ENCODE measurements at places on chromosomes 4 and X.
A peak's percentile ranks its signal among the peaks of the same experiment; 100 is the strongest.

GRCh38 chrX:12401252-12401651 is 263.0 kb downstream of the FRMPD4 start:
- DNase-seq = no peak

DNA sequence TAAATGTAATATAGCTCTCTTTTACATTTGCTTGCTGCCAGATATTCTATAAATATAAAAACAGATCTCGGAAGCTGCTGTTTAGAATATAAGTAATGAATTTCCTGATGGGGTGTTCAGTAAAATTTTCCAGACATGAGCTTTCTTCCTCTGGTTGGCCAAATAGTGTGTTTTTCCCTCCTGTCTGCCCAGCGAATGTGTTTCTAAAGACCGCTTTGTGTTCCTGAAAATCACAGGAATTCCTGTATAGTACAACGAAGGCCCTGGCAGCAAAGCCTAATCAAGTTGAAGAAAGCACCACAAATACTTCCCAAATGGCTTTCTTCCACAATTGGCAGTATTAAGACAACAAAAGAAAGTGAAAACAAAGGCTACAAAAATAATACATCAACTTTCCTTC is 494.1 kb downstream of the INPP4B start:
- DNase-seq = no peak

- no peak for DNase-seq
Measured at GRCh38 chrX:71067712-71068043, 456 bp downstream of the SNX12 start.

DNA sequence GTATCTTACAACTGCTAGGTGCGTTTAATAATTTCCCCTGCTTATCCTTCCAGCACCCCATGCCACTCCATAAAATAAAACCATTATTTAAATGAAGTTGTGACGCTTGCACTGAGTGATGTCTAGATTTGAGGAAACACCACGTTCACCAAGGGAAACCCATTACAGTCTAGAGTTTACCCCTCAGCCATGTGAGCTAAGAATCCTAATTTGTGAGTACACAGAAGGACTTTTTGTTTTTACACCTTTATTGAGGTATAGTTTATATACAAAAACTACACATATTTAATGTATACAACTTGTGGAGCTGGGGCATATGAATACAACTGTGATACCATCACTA is 326.8 kb downstream of the RAPGEF2 start:
- DNase-seq = no peak

- no peak for DNase-seq
Measured at GRCh38 chr4:4689694-4690440, 148.0 kb upstream of the STX18 start.

DNA sequence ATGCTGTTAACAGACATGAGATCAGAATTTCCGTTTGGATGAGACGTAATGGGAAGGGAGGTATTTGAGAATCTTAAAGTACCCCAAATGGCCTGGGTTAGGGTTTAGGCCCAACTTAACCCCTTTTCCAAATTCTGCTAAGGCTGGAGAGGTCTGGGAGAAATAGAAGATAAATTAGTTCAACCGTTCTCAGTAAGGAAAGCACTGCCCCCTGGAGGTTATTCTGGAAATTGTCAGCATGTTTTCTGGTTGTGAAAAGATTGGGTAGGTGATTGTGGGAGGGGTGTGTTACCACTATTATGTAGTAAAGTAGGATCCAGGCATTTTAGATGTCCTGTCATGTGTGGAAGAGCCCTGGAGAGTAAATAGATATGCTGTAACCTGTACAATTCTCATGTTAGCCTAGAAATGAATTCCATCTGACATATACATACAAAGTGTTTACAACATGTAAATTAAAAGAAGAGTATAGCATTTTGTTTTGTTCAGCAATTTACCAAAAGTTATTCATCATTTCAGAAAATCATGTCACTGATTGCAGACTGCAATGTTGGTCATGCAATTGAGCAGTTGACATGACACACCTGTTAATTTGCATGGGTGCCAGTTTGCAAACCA is 26.8 kb upstream of the GRXCR1 start:
- DNase-seq = peak; percentile 28

GRCh38 chr4:112371361-112371760 is 74.2 kb downstream of the ALPK1 start:
- DNase-seq = no peak

DNA sequence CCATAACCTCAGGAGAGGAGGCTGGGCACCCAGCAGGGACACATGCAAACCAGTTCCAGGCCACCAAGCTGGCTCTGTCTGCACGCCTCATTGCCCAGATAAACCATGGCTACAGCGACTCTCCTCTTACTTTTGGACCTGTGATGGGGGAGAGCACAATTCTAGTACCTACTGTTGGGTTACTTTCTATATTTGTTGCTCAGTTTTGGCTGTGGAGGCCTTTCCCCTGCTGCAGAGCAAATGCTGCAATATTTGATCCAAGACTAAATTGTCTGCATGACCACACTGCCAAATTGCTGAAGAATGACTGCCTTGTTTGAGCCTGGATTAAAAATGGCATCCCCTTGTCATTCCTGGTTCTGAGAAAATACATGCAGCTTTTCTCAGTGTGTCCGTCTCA is 253.5 kb downstream of the ARHGAP10 start:
- DNase-seq = no peak

GRCh38 chr4:159051245-159052071 is 51.4 kb upstream of the RAPGEF2 start:
- no peak for DNase-seq

DNA sequence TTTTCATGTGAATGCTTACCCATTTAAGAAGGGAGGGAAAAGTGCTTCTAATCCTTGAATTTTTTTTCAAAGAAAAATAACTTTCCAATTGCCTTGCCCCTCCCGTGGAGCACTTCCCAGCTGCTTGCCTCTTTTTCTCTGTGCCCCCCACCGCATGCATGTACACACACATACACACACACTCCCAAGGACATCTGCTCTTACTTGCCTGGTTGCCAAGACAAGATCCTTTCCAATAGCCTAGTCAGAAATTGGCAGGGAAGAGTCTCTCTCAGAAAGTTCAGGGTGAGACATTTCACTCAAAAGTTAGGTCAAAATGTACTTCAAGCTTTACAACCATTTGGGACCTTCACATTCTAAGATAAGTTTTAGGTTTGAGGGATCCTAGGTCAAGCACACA is 10.9 kb downstream of the HHIP start:
- no peak for DNase-seq

GRCh38 chr4:109701566-109702410 is 1.5 kb downstream of the CASP6 start:
- DNase-seq = no peak

DNA sequence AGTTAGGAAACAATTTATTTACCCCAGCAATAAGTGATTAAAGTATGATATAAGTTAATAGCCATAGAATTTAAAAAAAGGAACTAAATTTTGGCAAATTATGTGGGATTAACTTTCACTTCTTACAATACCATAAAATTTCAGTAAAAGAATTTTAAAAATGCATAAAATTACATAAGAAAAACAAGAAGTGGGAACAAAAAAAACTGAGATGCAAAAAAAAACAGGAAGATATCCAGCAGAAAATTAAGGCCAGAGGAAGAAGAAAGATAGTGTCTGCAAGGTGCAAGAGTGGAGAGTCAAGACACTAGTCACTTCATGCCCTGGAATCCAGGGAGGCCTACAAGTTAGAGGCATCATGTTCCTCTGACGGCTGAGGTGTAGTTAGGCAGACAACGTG is 184.2 kb downstream of the GASK1B start:
- DNase-seq = no peak

GRCh38 chr4:2728221-2728620 is 27.9 kb downstream of the TNIP2 start:
- DNase-seq = no peak

- DNase-seq = no peak
Measured at GRCh38 chr4:107900067-107900466, 31.3 kb upstream of the CYP2U1 start.

DNA sequence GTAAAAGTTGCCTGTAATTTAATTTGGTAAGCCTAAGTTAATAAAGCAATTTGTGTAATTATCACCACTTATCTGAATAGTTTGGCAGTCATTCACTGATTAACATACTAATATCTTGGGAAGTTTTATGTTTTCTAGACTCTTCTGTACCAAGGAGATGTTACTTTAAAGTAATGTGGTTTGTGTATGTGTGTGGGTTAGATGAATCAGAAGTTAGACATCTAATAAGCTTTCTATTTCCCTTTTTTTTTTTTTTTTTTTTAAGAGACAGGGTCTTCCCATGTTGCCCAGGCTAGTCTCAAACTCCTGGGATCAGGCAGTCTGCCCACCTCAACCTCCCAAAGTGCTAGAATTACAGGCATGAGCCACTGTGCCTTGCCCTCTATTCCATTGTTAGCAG is 5.3 kb downstream of the SLAIN2 start:
- DNase-seq = no peak

- no peak for DNase-seq
Measured at GRCh38 chr4:76697129-76697803, 200.7 kb downstream of the SOWAHB start.

DNA sequence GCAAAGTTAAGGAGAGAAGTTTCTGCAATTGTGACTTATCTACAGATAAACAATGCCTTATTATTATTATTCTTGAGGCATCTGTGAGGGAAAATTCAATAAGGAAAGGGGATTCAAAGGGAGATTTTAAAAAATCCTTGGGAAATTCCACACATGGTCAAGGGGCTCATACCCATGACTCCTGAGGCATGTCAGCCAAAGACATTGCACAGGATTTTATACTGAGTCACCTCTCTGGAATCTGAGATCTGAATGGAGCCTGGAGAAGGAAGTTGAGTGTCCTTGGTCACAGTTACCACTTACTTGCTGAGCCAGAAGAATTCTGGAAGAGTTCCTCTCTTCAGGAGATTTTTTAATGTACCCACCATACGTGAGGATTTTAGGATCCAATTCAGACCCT is 14.4 kb upstream of the CXCL8 start:
- no peak for DNase-seq

- DNase-seq = no peak
Measured at GRCh38 chrX:107273795-107274194, 67.4 kb downstream of the DNAAF6 start.

DNA sequence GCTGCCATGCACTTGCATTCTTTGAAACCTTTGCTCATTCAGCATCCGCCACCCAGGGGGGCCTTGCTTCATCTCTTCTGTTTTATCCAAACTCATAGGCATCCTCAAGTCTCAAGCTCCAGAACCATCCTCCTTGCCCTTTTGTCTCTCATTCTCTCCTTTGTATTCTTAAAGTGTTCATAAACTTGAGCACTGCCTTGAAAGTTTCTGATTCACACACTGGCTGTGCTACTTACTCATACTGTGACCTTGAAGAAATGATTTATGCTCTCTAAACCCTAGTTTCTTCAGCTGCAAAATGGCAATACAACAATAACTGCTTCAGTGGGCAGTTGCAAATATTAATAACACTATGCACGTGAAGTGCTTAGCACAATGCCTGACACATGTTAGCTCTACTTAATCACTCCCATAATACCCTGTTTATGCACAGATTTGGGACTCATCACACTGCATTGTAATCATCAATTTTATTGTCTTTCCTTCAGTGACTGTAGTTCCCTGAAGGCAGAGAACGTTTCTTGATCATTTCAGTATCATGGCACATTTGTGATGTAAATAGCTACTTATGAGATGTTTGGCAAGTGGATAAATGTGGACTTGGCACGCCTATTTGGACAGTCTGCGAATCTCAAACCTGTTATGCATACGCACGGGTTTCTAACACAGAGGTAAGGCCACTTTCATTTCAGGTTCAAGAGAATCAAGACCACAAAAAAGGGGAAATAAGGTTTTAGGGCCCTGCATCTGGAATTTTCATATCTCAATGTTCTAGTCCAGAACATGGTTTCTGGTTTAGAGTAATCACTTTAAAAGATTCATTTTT is 291.0 kb downstream of the LDB2 start:
- DNase-seq = no peak

GRCh38 chr4:304969-305680 is at the start of gene ZNF732:
ZNF732 (minus strand) TSS chr4:305474; CDS start chr4:305310, 164 bp downstream.
- no peak for DNase-seq

GRCh38 chrX:70289793-70290770 is at the start of the genes KIF4A and PDZD11:
KIF4A (plus strand) TSS chrX:70290104; CDS start chrX:70290459, 355 bp downstream.
PDZD11 (minus strand) TSS chrX:70289927; CDS start chrX:70289341, 586 bp downstream.
- peak; percentile 71 for DNase-seq

- DNase-seq = no peak
Measured at GRCh38 chrX:136328933-136329332, 28.2 kb downstream of the ADGRG4 start.

Measured in activated naive CD4-positive, alpha-beta T cell treated with anti-CD3 and anti-CD28 coated beads, Interleukin-2, amount 50 U/mL, for 16 hours (primary cell).